ENCODE measurements at places on chromosomes 5 and 9. TPM values are rescaled to one million over a fixed set of nuclear protein-coding genes. Genes with fewer than 3 reads are reported as not detected.

The TNFSF15 gene
- polyA plus RNA-seq: 0.08 TPM

The ACTBL2 gene
- not detected for polyA plus RNA-seq

The DNAH5 gene
- 0.41 TPM for polyA plus RNA-seq

The PLPP7 gene
- polyA plus RNA-seq: 8.3 TPM

The TRIM36 gene
- 19.6 TPM for polyA plus RNA-seq

The TTC1 gene
- 73.0 TPM for polyA plus RNA-seq

- DNase-seq: no peak
Observed at GRCh38 chr5:65907135-65907534, 19.2 kb upstream of the ERBIN start.

DNA sequence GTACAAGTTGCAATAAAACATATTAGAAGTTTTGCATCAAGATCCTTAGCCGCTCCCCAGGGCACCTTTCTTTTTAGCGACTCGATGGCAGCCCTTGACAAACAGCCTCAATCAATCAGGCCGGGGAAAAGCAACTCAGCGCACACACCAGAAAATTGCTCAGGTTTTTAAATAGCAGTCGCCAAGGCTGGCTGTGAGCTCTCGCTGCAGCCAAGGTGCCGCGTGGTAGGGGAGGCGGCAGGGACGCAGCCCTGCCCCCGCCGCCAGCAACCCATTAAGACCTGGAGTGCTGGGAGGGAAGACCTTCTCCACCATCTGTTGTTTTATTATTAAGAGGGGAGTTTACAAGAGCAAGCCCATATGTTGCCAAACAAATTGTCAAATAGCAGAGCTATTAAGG lies 22.6 kb downstream of the ASS1 start:
- peak; percentile 71 for DNase-seq

DNA sequence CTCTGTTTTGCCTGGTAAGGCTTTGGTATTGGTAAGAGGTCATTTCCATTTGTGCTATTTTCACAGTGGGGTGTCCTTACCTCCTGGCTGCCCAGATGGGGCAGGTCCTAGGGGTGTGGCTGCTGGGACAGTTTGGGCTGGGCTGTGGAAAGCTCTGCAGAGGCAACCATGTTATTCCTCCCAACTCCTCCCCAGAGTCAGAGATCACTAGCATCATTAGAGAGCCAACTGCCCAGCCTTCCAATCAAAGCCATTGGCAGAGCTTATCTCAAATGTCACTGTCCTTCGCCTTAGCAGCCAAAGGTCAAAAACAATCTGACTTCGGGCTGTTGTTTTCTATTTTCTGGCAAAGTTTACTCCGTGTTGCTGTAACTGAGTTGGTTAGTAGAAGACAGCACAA lies 33.6 kb upstream of the HRH2 start:
- no peak for DNase-seq

GRCh38 chr9:123544007-123544827 lies 188.2 kb downstream of the CRB2 start:
- DNase-seq: peak; percentile 67

DNA sequence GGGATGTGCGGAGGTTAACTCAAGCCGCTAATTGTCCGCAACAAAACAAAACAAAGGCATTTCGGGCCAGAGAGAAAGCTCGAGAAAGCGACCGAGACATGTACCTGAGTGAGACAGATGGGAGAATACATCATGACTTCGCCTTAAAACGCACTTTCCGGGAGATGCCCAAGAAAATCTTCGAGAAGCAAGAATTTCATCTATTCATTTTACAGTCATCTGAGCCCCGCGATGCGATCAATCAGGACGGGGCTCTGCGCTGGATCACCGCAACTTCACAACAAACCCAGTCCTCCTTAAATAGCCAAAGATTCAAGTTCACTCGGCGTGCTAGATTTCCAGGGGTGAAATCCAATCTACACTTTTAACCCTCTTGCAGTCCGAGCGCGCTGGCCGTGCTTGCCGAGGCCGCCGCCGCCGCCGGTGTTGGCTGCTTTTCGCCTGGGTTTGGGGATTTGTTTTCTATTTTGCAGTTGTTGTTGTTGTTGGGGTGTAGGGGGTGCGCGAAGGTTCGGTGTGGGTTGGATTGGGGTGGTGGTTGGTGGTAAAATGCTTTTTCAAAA lies 482 bp downstream of the NFIB start:
- peak; percentile 66 for DNase-seq

GRCh38 chr9:126838895-126839294 lies 21.5 kb upstream of the ZBTB34 start:
- DNase-seq: no peak

GRCh38 chr5:603081-603998 lies 8.8 kb upstream of the CEP72 start:
- peak; percentile 12 for DNase-seq

DNA sequence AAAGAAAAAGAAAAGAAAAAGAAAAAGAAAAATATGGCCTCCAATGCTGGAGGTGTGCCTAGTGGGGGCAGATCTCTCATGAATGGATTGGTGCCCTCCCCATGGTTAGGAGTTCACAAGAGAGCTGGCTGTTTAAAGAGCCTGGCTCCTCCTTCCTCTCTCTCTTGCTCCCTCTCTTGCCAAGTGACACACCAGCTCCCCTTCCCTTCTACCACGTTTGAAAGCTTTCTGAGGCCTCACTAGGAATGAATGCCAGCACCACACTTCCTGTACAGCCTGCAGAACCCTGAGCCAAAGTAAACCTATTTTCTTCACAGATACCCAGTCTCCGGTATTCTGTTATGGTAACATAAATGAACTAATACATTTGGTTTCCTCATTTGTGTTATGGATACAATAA lies 14.4 kb upstream of the GALNT10 start:
- no peak for DNase-seq

GRCh38 chr9:70229579-70229978 lies 29.2 kb upstream of the SMC5 start:
- DNase-seq: peak; percentile 71

DNA sequence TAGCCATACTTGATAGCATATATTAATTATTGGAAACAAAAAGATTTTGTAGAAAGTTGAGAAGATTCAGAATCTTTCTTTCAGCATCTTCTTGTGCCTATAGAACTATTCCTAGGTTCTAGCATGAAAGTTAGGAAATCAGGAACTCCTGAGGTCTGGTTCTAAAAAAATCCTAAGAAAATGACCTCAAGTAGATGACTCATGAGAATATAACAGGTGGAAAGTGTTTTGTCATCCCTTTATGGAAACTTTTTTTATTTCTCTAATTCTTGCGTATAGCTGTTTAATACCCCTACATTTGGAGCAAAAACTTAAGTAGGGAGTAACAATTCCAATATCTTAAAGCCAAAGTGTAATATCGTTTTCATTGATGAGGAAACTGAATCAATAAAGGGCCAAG lies 574.1 kb downstream of the NR2F1-AS1 start:
- no peak for DNase-seq

DNA sequence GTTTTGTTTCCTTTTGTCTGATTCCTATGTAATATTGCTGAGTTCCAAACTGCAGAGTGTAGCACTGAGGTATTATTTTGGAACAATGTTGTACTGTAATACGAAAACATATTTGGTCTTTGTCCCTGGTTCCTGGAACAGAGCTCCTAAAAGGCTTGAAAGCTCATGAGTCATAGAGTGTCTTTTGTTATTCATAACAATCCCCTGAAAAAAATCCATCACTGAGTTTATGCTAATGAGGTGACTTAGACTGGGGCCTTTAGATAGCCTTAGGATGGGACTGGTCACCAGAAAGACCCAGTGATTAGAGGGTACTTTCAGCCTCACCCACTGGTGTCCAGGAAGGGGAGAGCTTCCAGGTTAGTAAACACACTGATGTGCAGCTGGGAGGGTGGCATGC lies 132.7 kb upstream of the POU5F2 start:
- no peak for DNase-seq

- no peak for DNase-seq
Observed at GRCh38 chr9:126144196-126144595, 182.4 kb upstream of the MVB12B start.

DNA sequence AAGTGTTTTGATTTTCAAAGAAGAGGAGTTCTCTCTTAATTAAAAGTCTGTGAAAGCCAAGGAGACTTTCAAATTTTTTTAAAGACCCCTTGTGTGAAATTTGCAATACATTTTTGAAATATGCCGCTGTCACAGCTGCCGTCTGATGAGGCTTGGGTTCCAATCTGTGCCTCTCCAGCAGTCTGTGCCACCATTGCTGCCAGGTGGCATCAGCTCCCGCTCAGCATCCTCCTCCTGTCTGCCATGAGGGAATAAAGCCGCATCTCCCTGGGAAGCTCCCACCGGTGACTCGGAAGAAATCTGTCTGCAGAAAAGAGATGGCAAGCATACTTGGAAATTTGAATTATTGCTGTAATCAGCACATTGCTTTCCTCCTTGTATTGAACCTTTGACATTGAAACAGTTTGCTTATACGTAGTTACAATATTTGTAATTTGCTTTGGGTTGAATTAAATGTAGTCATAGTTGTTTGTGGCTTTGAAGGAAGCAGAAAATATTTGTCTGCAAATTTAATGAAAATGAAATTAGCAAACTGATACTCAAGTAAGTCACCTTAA lies 145.7 kb upstream of the SNX2 start:
- DNase-seq: no peak

All from brain (organoid and tissue), 16 donors.